Stimulated activated CD4-positive, alpha-beta T cell treated with anti-CD3 and anti-CD28 coated beads, Interleukin-1b, Interleukin-23, amount 100 ng/mL, for 4 hours (primary cell): ENCODE measurements at places on chromosomes 5 and 9.

- DNase-seq = no peak
Measured at GRCh38 chr5:134521841-134522240, 3.6 kb upstream of the JADE2 start.

DNA sequence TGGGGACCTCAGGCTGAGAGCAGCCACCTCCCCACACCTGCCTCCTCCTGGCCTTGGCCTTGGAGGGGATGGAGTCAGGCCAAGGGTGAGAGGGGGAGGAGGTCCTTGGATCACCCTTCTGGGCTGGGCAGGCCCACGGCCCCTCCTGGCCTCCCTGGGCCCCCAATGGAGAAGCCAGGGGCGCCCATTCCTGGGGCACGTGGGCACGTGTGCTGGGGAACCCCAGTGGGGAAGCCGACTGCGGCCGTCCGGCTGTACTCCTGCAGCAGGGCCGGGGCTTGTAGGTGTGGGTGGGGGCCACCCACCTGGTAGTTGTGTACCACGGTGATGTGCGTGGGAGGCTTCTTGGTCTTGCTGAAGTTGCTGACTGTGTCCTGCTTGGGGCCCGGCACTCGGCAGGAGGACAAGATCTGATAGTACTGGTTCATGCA is 8.5 kb downstream of the CRAT start:
- no peak for DNase-seq

DNA sequence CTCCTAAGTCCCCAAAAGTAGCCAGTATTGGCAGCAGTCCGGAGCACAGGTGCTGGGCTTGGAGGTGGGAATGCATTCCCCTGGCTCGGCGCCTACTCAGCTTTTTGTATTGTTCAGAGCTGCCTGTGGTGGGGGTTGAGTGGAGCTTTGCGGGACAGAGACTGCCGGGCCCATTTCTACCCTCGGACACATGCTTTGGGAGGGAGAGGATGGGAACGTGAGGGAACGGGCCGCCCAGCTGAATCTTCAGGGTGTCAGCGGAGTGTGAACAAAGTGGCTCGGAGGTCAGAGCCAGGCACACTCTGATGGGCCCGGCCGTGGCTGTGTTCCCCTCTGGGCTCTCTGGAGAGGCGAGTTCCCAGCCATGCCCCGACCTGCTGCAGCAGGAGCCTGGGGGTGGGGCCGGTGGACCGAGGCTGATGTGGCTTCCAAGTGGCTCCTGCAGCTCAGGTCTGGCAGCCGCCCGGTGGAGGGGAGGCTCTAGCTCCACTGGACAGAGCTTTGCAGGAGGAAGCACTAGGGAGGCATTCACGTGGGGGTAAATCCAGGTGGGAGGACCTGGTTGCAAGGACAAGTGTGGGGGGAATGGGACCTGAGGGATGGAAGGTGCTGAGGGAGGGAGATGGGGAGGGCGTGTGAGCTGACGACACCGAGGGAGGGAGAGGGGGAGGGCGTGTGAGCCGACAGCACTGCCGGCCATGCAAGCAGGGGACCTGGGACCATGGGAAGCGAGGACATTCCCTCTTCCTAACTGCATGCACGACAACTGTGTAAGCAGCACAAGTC is 31.1 kb upstream of the SLC6A3 start:
- no peak for DNase-seq

- no peak for DNase-seq
Measured at GRCh38 chr9:112905084-112905483, 14.4 kb upstream of the SLC46A2 start.

- no peak for DNase-seq
Measured at GRCh38 chr9:117687532-117687931, 16.7 kb upstream of the TLR4 start.

DNA sequence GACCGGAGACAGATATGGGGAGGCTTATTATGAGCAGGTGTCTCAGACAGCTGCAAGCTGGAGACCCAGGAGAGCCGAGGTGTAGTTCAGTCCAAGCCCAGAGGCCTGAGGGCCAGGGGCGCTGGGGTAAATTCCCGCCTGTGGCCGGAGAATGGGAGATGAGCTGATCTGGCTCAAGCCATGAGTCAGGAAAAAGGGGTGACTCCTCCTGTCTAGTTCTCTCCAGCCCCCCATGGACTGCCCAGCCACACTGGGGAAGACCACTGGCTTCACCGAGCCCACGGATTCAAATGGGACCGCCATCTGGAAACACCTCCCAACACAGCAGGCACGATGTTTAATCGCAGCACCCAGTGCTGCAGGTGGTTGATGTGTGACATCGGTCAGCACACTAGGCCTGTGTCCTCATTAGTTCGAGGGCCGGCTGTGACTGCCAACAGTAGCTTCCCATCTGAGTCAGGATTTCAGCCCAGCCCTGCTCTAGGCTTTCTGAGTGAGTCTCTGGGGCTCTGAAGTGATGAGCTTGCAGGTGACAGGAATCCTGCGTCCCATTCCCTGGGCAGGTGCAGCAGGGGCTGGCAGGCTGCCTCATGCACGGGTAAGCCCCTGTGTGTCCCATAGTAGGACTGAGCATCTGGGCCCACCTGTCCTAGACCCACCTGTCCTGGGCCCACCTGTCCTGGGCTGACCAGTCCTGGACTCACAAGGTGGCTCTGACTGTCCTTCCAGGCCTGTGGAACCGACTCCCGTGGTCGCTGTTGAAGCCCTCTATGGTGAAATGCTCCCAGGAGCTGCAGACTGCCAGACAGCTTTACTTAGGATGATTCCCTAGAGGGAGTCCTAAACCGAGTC is 49.7 kb downstream of the AHRR start:
- DNase-seq = no peak

- DNase-seq = no peak
Measured at GRCh38 chr5:33973271-33973670, 11.2 kb downstream of the SLC45A2 start.

- DNase-seq = no peak
Measured at GRCh38 chr5:152170350-152170749, 234.7 kb downstream of the NMUR2 start.

DNA sequence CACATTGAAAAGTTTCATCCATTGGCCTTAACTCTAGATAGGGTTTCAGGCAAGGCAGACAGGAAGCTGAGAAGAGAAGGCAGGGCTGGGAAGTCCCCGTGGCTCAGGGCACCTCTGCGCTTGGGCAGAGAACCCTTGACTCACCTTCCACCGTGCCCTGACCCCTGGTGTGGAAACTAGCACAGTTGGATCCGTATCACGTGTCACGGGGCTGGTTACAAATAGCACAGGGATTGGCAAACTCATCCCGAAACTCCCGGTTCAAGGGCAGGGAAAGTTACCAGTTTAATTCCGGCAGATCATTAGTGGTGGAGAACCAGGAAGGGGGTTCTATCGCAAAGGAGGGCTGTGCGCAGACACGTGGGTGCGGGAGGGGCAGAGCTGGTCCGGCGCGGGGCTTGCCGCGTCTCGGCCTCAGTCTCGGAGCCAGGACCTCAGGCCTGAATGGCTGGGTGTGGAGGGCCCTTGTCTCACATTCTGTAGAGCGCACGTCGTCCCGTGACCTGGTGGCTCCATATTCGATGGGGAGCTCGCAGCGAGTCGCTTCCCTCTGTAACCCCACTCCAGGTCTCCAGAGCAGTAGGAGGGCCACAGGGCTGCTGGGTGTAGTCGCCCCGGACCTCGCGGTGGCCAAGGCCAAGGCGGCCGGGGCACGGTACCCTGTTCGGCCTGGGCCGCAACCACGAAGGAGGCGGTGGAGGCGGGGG is 771 bp upstream of the TMEM171 start:
- no peak for DNase-seq

DNA sequence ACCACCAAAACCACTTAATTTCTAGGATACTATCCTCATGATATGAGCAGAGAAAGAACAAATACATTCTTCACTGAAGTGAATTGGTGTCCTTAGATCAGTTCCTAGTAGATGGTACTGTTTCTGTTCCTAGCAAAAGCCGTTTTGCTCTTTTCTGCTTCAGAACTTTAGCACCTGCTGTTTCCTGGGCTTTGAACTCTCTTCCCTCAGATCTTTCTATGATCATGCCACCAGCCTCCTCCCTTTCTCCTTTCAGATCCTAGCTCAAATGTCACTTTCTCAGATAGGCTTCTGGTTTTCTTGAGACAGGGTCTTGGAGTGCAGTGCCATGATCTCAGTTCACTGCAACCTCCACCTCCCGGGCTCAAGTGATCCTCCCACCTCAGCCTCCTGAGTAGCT is 118.0 kb downstream of the EGFLAM start:
- no peak for DNase-seq

- DNase-seq = no peak
Measured at GRCh38 chr9:104772714-104773510, 9.0 kb downstream of the NIPSNAP3B start.

DNA sequence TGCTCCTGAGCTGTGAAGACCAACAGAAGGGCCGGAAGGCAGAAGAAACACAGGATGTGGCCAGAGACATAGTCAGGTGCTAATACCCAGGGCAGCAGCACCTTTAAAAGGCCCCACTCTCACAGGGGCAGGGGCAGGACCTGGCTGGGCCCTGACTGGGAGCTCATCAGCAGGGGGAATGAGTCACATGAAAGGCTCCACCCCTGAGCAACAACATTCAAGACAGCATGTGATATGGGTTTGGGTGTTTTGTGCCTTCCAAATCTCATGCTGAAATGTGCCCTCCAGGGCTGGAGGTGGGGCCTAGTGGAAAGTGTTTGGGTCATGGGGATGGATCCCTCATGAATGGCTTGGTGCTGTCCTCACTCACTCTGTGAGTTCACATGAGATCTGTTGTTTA is 181.7 kb downstream of the ERCC6L2 start:
- DNase-seq = no peak

DNA sequence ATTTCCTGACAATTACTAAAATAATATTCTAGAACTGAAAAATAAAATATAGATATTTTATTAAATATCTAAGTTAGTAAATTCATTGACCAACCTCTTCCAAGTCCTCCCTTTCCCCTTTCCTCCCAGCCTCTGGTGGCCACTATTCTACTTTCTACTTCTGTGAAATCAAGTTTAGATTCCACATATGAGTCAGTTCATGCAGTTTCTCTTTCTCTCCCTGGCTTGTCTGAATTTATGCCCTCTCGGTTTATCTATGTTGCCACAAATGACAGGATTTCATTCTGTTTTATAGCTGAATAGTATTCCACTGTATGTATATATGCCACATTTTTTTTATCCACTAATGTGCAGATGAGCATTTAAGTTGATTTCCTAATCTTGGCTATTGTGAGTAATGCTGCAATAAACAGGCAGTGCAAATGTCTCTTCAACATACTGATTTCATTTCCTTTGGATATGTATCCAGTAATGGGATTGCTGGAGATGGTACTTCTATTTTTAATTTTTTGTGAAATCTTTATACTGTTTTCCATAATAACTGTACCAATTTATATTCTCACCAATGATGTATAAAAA is 52.3 kb downstream of the WDR36 start:
- DNase-seq = no peak

DNA sequence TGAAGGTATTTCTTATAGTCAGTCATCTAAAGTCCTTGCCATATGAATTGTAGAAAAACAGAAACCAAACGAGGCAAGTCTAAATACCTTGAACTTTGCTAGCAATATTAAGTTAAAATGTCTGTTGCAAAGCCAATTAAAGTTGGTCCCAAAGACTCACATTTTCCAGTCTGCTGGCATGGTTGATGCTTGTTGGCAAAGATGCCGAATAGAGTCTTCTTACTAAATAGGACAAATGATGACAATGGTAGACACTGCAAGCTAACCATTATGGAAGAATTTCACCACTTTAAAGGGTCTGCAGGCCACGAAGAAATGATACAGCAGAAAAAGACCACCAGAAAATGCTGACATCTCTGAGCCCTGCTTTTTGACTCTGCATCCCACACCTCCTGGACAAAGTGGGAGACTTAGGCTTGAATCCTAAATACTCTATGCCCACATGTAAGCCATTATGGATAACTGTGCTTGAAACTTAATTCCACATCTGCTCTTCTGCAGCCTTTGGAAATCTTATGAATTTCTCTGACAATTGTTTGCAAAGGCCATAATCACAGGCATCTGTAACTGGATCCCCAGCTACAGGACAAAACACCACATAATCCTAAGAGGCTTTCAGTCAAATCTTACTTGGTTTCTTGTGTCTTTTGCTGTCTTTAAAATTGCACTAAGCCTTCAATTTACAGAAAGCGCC is 61.3 kb downstream of the LHFPL2 start:
- no peak for DNase-seq

DNA sequence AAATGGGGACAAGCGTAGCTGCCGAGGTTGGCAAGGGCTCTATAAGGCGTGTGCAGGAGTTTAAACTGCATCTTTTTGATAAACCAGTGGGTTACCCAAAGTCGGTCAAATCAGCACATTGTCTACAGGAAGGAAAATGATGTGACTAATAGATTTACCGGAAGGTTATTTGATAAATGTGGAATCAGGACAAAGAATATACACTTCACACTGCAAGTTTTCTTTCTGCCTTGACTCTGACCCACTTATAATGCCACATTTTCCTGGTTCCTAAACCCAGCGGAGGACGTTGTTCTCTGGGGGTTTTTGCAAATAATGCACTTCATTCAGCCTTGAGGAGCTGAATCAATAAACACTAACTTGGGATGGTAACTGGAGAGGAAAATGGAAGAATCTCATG is 76.8 kb downstream of the TTLL11 start:
- no peak for DNase-seq

GRCh38 chr5:150645070-150645700 is 4.7 kb downstream of the SYNPO start:
- no peak for DNase-seq
